H1 (cell line): ENCODE measurements at places on chromosomes 3 and 15.

DNA sequence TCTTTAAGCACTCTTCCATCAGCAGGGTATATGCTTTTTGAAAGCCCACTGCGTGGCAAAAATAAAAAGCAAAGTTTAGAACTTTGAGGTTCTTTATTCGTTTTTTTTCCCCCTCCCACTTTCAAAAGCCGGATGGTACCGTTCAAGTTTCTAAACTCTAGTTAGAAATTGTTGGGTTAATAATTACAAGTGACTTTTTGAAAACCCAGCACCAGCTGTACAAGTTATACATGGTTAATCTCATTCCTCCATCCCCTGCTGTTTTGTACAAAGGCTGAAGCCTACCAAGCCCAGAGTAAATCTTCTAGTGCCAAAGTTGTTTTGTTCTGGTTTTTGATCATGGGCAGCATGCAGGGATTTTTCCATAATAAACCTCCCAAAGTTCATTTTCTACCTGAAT, 48.6 kb downstream of the WDR72 start:
- no peak for DNase-seq

- no peak for DNase-seq
Measured at GRCh38 chr15:91752081-91752785, 101.3 kb upstream of the SLCO3A1 start.

- no peak for DNase-seq
Measured at GRCh38 chr3:64956711-64957325, 269.0 kb upstream of the ADAMTS9 start.

DNA sequence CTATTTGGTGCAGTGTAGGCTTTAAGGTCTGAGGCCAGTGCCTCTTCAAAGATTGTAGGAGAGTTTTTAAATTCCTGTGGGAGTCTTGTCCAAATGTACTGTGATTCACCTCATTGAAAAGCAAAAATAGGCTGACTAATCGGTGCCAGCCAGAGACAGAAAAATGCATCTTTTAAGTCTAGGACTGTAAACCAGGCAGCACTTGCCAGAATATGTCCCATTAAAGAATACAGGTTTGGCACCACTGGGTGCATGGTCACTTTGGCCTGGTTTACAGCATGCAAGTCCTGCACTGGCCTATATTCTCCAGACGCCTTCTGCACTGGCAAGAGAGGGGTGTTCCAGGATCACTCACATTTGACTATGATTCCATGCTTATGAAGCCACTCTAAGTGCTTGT, 20.3 kb upstream of the NOX5 start:
- no peak for DNase-seq

DNA sequence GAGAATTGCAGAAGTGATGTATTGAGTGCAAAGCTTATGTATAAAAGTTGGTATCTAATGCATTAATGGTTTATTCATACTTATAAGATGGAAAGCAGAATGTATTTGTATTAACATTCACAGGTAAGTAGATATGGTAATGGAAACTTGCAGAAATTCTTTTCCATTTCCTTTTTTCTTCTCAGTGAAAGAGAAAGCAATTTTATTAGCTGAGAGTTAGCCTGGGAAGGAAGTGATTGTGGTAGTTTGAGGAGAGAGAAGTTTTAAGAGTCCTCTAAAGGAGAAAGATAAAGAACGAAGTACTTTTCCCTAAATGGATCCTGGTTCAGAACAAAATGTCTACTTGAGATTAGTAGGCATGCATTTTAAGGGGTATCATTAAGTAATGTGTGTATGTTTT, 60.1 kb upstream of the OSTN start:
- no peak for DNase-seq

- no peak for DNase-seq
Measured at GRCh38 chr3:45411081-45411480, 22.7 kb downstream of the LARS2 start.

GRCh38 chr3:11555881-11556633, 87.7 kb downstream of the VGLL4 start:
- DNase-seq = no peak

GRCh38 chr3:44468572-44469520, 8.6 kb downstream of the ZNF445 start:
- DNase-seq = peak; percentile 47

DNA sequence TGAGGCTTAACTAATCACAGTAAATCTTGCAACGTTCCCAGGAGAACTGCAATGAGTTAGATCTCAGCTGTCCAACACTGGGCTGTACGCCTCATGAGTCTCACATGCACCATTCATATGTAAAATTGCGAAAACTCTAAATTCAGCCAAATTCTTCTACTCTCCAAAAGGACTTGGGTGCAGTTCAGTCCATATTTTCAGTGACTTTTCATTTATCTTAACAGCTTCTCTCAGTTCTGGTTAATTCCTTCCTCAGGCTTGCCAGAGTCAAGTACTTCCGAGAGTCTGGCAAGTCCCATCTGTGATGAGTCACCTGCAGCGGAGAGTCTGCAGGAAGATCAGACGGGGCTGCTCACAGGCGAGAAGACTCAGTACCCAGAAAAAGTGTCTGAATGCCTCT, 11.5 kb downstream of the CCDC80 start:
- peak; percentile 39 for DNase-seq

DNA sequence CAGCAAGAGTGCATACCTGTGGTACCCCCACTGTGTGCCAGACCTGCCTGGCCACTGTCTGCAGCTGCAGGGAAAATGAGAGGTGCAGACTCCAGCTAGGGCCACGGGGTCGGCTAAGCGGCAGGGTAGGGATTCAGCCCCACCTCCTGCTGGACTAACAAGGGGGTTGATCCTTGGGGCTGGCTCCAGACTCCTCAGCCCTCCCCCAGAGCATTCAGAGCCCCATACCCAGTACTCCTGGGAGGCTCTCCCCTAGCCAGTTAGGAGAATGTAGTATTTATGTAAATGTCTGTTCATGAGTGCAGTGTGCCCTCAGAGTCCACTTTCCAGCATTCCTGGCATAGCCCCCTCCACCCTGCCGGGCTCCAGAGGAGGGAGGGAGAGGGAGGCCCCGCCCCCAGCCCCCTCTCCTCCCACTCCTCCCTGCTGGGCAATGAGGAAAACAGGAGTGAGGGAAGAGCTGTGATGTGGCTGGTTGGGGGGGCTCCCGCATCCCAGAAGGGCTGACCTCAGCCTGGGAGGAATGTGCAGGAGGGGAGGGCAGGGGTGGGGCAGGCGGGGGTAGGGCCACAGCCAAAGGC, 4.5 kb upstream of the SEMA3B start:
- DNase-seq = peak; percentile 94

- no peak for DNase-seq
Measured at GRCh38 chr3:12175137-12175593, 16.5 kb upstream of the TIMP4 start.

GRCh38 chr15:34336991-34337556, 507 bp downstream of the SLC12A6 start:
- no peak for DNase-seq

DNA sequence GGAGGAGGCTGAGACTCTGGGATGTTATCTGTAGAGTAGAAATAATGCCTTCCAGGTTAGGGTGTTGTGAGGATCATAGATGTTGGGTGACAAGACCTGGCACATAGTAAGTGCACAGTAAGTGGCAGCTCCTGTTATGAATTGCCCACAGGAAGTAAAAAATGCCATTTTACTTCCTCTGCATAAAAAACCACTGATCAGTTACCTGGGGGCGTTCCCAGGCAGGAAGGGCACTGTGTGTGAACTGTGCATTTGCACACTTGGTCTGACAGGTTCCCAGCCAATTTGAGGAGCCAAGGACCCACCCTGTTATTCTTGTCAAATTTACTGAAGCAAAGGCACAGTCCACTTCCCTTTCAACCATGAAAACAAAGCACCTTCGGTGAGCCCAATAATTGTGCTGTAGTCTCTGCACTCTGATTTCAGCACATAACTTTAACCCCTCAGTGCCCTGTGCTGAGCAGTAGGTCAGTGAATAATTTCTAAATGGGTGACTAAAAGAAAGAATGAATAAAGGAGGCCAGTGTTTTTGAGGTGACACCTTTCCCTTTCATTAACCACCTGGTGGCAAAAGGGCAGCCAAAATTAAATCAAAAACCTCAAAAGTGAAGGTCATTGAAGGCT, 85.8 kb upstream of the ARHGEF3 start:
- DNase-seq = no peak

GRCh38 chr15:74184582-74185091, 11.1 kb downstream of the ISLR start:
- DNase-seq = no peak

DNA sequence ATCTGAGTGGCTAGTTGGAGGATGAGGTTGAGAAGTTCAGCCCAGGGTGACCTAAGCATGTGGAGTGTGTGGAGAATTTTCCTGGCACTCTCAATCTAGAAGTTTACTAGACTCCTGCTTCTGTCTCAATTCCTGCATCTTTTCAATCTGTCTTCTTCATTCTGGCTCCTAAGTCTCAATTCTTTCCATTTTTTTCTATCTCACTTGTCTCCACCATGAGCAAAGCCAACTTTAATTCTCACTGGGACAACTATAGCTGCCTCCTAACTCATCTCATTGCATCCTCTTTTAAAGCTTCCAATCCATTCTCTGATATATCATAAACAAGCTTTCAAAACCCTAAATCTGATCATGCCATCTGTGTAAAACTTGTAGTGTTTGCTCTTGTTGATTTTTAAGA, 569.3 kb downstream of the NAALADL2 start:
- DNase-seq = no peak

DNA sequence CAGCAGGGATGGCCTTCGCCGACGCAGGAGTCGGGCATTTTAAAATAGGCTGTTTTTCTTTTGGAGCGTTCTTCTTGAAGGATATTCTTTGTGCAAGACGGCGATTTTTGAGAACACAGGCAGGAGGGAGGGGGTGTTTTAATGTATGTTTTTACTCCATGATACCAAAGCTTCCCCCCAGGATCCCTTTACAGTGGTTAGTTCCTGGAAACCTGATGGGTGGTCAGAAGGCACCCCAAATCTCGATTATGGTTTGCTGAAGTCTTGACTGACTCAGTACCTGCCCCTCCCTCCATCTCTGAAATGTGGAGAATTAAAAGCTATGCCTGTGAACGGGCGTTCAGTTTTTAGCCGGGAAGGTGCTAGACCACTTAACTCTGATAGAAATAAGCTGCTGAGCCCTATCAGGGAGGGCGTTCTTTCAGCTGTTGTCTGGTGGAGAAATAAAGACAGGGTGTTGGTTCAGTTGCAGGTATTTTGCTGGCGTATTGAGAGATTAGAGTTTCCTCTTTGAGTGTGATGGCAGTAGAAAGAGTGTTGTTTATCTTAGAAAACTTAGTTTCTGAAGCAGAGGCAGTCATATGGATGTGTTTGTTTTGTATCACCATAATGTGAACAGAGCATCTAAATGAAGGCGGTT, 3.4 kb downstream of the IGF1R start:
- DNase-seq = no peak

GRCh38 chr3:127894481-127894880, 20.6 kb upstream of the KBTBD12 start:
- DNase-seq = no peak
